ENCODE measurements at places on chromosomes 12 and 14.

DNA sequence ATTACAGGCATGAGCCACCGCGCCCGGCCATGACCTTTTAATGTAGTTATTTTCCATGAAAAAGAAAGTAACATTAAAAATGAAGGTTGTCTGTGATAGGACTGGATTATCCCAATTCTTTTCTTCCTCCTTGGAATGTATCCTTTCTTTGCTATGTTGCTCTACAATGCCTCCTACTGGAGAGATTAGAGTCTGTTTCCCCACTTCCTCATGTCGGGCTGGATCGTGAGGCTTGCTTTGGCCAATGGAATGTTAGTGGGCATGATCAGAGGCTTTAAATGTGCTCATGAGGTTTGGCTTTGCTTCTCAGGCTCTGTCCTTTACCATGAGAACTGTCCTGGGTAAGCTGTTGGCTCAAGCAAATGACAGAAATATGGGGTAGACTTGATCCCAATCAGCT is 34.7 kb upstream of the SOCS2 start:
- H3K36me3 ChIP-seq, result no peaks in the 10 kb centered on the region
- DNase-seq, result no peak
- H3K27ac ChIP-seq, result no peak overlapping the region
- H3K4me1 ChIP-seq, result peaks cover 16% of the 10 kb centered on the region

- H3K36me3 ChIP-seq, result no peaks in the 10 kb centered on the region
- H3K4me3 ChIP-seq, result no peak overlapping the region
- H3K4me1 ChIP-seq, result no peaks in the 10 kb centered on the region
- H3K27ac ChIP-seq, result no peak overlapping the region
Observed at GRCh38 chr12:18145924-18146323, 55.9 kb upstream of the RERGL start.

DNA sequence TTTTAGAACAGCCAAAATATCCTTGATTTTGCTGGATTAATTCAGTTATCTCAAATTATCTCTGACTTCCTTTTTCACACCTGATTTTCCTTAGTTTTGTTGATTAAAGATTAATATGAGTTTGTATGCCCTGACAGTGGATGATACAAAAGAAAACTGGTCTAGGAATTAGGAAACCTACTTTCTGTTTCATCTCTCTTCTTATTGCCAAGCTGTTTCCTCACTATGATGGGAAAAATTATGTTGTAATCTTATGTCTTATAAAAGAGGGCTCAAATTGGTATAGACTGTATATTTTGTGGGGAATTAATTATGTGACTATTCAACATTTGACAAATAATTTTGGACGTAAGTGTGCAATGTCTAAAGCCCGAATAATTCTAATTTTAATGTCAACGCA is 271.6 kb downstream of the FBXL14 start:
- no peak overlapping the region for H3K27ac ChIP-seq
- no peak for DNase-seq
- H3K4me1 ChIP-seq, result peaks cover 15% of the 10 kb centered on the region
- no peaks in the 10 kb centered on the region for H3K27me3 ChIP-seq
- no peaks in the 10 kb centered on the region for H3K36me3 ChIP-seq

GRCh38 chr14:33307691-33308251 is 369.1 kb downstream of the NPAS3 start:
- no peak overlapping the region for H3K27ac ChIP-seq
- H3K27me3 ChIP-seq, result no peaks in the 10 kb centered on the region
- DNase-seq, result no peak
- no peak overlapping the region for H3K4me3 ChIP-seq
- no peaks in the 10 kb centered on the region for H3K4me1 ChIP-seq

DNA sequence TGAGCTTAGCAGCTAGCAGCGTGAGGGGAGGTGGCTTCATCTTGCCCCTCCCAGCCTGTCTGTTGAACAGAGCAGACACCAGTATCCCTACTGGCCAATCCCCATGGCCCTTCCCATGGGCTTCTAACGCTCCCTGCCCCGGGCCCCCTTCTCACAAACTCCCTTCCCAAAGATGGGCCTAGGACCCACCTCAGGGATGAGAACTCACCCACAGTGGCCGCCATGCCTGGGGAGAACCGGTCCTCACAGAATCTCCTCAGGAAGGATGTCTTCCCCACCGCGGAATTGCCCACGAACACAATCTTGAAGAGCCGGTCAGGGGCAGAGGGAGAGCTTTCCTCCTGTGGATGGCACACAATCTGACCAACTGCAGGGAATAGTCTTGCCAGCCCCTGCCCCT is 119.5 kb downstream of the CRACR2A start:
- no peaks in the 10 kb centered on the region for H3K27me3 ChIP-seq
- H3K27ac ChIP-seq, result no peak overlapping the region
- no peak for DNase-seq

GRCh38 chr12:3965046-3965445 is 91.8 kb upstream of the PARP11 start:
- peaks cover 11% of the 10 kb centered on the region for H3K4me1 ChIP-seq
- no peak overlapping the region for H3K27ac ChIP-seq
- no peaks in the 10 kb centered on the region for H3K36me3 ChIP-seq
- H3K4me3 ChIP-seq, result no peak overlapping the region
- no peak for DNase-seq
- H3K27me3 ChIP-seq, result no peaks in the 10 kb centered on the region

DNA sequence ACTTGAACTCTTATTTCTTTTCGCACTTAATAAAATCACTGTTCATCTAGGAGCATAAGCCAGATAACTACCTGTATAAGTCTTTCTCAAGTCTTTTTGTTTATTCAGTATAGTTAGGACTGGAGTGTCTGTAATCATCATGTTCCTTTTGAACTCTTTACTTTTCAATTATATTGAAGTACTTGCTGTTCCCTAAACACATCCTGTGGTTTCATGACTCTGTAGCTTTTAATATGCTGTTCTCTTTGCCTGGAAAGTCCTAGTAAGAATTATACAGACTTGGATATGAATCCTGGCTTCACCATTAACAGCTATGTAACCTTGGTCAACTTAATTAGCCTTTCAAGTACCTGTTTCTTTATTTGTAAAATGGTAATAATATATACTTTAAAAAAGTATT is 88.2 kb downstream of the CCDC91 start:
- DNase-seq, result no peak
- no peaks in the 10 kb centered on the region for H3K4me1 ChIP-seq
- peaks cover 14% of the 10 kb centered on the region for H3K36me3 ChIP-seq

DNA sequence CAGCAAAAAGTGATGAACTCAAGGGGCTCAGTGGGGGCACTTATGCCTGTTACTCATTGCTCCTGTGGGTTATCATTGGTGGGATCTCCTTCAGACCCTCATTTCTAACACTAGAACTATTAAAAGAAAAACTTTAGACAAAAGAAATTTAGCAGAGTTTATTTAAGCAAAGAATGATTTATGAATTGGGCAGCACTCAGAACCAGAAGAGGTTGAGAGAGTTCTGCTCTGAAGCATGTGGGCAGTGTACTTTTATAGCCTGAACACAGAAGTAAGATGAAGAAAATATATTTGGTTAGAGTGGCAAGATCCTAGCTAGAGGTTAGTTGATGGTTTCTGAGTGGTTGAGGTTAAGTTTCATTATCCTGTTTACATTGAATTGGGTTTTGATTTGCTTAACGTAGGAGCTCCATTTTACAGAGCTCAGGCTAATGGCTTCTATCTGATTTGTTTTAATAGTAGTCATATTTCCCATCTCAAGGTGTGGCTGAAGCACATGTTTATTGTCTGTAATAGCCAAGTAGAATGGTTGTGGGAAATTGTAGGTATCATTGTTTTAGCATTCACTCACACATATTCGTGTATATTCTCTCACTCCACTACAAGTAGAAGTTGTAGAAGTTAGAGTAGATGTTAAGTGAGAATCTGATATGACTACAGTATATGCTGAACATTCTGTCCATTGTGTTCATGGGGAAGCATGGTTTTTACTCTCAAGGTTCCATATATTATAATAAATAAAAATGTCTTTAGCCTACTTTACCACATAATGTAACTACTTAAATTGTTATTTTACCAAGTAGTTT is 27.6 kb downstream of the LEMD3 start:
- no peak overlapping the region for H3K4me3 ChIP-seq
- DNase-seq, result no peak

- H3K4me3 ChIP-seq, result no peak overlapping the region
- no peak for DNase-seq
- H3K4me1 ChIP-seq, result peaks cover 10% of the 10 kb centered on the region
- H3K27me3 ChIP-seq, result no peaks in the 10 kb centered on the region
- no peaks in the 10 kb centered on the region for H3K36me3 ChIP-seq
- no peak overlapping the region for H3K27ac ChIP-seq
Observed at GRCh38 chr14:91817566-91818325, 49.6 kb downstream of the TC2N start.

DNA sequence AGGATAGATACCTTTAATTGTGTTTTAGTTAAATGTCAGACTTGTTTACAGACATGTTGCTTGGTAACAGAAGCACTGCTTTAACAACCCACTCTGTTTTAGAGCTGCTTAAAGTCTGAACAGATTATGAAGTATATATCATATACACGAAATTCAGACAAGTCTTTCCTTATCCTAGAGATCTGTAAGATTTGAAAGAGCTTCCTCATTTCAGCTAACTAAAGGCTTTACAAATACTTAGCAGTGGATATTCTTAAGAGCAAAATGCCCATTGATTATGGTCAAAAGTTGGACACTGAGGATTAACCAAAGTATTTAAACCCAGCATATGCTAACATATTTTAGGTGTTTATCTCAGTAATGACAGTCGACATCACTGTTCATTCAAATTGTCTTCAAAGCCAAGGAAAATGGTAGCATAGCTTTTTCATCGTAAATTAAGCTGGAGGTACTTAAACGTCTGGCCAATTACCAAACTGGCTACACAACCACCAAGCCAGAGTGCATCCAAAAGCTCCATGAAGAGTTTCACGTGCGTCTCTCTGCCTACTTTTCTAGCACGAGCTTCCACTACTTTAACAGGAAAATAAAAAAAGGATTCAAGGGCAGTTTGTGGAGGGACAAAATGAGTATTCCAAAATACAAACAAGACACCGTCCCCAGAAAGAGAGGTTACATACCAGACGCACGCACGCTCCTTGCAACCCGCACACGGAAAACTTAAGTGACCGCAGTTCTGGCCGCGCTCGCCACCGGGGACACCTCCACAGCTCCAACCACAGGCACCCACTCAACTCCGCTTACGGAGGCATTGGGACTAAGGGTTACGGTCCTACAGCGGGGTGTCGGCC is 565 bp downstream of the CEP83 start:
- no peaks in the 10 kb centered on the region for H3K36me3 ChIP-seq
- H3K4me3 ChIP-seq, result peak overlapping the region; percentile 72
- peak overlapping the region; percentile 90 for H3K27ac ChIP-seq
- DNase-seq, result no peak
- peaks cover 30% of the 10 kb centered on the region for H3K4me1 ChIP-seq

DNA sequence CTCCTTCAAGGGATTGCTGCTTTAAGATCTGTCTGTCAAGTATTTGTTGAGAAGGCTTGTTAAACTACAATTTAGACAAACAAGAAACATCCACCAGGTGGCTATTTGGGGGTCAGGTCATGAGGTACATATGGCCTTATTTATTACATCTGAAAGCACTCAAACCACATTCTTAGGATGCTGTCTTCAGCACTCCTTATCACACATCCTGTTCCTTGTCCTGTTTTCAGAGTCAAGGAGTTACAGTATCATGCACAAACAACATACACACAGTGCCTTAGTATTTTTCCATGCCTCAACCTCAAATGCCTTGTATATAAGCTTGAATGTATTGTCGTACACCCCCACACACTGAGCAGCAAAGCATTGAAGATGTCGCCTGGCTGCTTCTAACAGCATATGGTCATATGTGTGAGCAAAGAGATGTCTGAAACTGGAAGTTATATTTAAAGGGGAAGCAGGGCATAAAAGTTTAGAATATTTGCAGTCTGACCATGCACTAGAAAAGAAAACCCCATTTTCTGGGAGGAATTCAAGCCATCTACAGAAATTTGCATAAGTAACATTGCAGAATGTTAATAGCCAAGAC is 83.8 kb downstream of the KCNMB4 start:
- no peak overlapping the region for H3K4me3 ChIP-seq
- H3K4me1 ChIP-seq, result no peaks in the 10 kb centered on the region
- no peaks in the 10 kb centered on the region for H3K36me3 ChIP-seq
- H3K27me3 ChIP-seq, result no peaks in the 10 kb centered on the region
- no peak for DNase-seq

DNA sequence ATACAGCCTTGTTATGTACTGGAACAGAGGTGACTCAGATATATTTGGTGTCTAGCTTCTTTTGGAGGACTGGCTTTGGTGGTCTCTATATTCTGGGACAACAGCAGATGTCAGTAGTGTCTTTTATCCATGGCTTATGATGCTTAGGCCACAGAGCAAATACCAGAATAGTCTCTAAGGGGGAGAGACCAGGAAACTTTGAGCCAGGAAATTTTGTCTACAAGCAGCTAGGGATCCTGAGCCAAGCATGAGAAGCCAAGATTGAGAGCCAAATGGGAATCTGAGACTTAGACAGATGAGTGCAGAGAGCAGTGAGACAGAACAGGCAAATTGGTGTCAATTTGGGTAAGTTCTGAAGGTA is 28.4 kb upstream of the PTPRR start:
- no peak overlapping the region for H3K4me3 ChIP-seq
- H3K27ac ChIP-seq, result no peak overlapping the region
- no peaks in the 10 kb centered on the region for H3K27me3 ChIP-seq
- no peak for DNase-seq
- H3K4me1 ChIP-seq, result no peaks in the 10 kb centered on the region
- H3K36me3 ChIP-seq, result no peaks in the 10 kb centered on the region

GRCh38 chr12:27468241-27468640 is 21.7 kb downstream of the SMCO2 start:
- no peak overlapping the region for H3K27ac ChIP-seq
- H3K27me3 ChIP-seq, result no peaks in the 10 kb centered on the region
- peaks cover 10% of the 10 kb centered on the region for H3K4me1 ChIP-seq
- no peak for DNase-seq
- H3K36me3 ChIP-seq, result no peaks in the 10 kb centered on the region
- no peak overlapping the region for H3K4me3 ChIP-seq

- H3K4me3 ChIP-seq, result no peak overlapping the region
- no peaks in the 10 kb centered on the region for H3K4me1 ChIP-seq
- DNase-seq, result no peak
- no peak overlapping the region for H3K27ac ChIP-seq
- no peaks in the 10 kb centered on the region for H3K27me3 ChIP-seq
- H3K36me3 ChIP-seq, result no peaks in the 10 kb centered on the region
Observed at GRCh38 chr12:29132316-29132715, 16.8 kb upstream of the FAR2 start.

- no peak for DNase-seq
- no peaks in the 10 kb centered on the region for H3K4me1 ChIP-seq
- no peak overlapping the region for H3K4me3 ChIP-seq
- peaks cover 67% of the 10 kb centered on the region for H3K36me3 ChIP-seq
- H3K27me3 ChIP-seq, result no peaks in the 10 kb centered on the region
Observed at GRCh38 chr14:55671641-55672040, 91.6 kb downstream of the KTN1 start.

- no peak for DNase-seq
- no peak overlapping the region for H3K4me3 ChIP-seq
- H3K27ac ChIP-seq, result no peak overlapping the region
- H3K4me1 ChIP-seq, result no peaks in the 10 kb centered on the region
- H3K27me3 ChIP-seq, result no peaks in the 10 kb centered on the region
- no peaks in the 10 kb centered on the region for H3K36me3 ChIP-seq
Observed at GRCh38 chr12:58066296-58066695, 124.9 kb downstream of the ATP23 start.

All from spleen (tissue), 13 donors.